Osteocyte (in vitro differentiated cells): ENCODE measurements at places on chromosomes 4 and X. TPM values are rescaled to one million over a fixed set of nuclear protein-coding genes. Genes with fewer than 3 reads are reported as not detected.

DNA sequence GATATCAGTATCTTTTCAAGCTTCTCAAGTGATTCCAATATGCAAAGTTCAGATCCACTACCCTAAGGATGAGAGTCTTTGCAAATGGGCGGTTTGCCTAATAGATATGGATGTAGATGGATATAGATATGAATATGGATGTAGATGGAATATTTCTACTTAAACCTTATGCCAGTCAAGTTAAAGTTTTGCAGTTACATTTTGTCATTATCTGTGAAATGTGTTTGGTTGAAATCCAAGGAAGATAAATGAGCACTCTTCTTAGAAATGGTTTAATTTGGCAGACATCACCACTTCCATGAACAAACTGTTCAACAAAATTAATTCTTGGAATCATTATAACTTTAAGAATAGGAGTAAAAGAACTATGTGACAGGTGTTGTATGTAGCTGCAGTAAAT lies 1066.6 kb downstream of the PCDH18 start:
- H3K4me3 ChIP-seq = no peak overlapping the region
- H3K36me3 ChIP-seq = no peaks in the 10 kb centered on the region

DNA sequence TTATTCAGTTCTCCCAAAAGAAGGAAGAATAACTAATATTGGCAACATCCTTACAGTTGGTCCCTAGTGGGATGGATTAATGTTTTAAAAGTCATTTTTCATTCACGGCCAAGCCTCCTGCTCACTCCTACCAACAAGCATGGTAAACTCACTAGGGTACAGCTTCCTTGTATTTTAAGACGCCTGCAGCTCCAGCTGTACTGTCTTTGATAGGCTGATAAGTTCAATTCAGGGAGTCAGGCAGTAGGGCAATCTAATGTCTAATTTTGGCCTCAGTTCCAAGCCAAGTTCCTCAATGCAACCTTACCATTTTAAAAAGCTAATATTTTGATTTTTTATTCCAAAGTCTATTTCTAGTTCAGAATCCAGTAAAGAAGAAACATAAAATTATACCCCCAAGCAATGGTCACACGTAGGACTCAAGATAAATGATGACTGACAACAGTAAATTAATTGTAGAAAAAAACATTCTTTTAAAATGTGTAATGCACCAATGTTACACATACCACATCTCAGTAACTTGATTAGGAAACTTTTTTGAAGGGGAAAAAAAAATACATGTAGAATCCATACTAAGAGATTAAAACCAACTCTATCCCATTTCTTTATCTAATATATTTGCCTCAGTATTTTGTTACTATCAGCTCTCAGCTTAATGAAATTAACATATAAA lies 9.3 kb downstream of the LCORL start:
- no peak for DNase-seq
- peaks cover 36% of the 10 kb centered on the region for H3K4me1 ChIP-seq
- no peaks in the 10 kb centered on the region for H3K36me3 ChIP-seq
- no peak overlapping the region for H3K4me3 ChIP-seq

DNA sequence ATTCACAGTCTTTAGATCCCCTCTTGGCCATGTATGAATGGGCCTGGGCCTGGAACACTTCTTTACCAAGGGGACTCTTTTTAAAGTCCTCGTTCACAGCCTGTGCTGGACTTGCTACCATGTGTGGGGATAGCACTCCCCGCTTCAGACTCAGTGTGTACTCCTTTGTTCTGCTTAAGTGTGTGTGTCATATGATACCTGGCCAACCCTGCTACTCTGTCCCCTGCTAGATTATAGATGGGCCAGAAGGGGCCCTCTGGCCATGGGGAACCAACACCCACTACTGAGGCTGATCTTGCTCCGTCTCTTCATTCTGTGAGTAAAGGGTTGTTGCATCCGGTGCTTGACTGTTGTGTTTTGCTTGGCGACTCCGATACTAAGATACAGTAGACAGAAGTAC lies 8.0 kb downstream of the CCDC110 start:
- no peaks in the 10 kb centered on the region for H3K36me3 ChIP-seq
- H3K27me3 ChIP-seq = peaks cover 8% of the 10 kb centered on the region
- no peak for DNase-seq
- H3K4me1 ChIP-seq = peaks cover 19% of the 10 kb centered on the region
- H3K27ac ChIP-seq = no peak overlapping the region

DNA sequence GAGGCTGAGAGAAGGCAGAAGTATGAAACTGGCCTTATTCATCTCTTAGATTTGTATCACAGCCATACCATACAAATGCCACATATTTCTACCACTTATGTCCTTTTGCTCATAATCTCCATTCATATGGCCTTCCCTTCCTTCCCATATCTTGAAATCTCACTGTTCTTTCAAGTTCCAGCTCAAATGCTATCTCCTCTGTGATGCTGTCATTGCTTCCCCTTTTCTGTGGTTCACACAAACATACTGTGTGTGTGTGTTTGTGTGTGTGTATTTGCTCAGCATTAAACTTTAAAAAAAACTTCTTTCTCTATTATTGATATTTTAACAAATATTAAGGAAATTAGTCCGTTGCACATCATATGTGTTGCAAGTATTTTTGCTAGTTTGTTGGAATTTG lies 26.7 kb downstream of the PHKA1 start:
- peaks cover 3% of the 10 kb centered on the region for H3K36me3 ChIP-seq
- no peak overlapping the region for H3K27ac ChIP-seq
- H3K4me1 ChIP-seq = no peaks in the 10 kb centered on the region
- no peak overlapping the region for H3K4me3 ChIP-seq
- H3K27me3 ChIP-seq = no peaks in the 10 kb centered on the region

DNA sequence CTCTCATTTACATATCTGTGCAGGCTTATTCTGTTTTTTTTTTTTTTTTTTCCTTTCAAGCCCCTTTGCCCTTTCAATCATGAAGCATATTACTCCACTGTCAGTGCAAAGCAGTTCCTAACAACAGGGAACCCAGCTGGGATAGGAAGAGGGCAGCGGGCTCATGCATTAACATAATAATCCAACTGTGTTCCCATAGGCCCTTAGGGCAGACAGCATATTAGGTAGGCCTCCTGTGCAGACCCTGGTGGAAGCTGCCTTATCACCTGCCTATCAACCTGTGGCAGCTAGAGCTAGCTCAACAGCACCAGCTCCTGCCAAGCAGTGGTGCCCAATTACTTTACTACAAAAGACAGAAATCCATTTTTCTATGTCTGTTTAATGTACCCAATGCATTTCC lies 49.3 kb downstream of the SLC10A7 start:
- no peaks in the 10 kb centered on the region for H3K27me3 ChIP-seq
- peaks cover 8% of the 10 kb centered on the region for H3K4me1 ChIP-seq
- no peak overlapping the region for H3K4me3 ChIP-seq
- DNase-seq = no peak

DNA sequence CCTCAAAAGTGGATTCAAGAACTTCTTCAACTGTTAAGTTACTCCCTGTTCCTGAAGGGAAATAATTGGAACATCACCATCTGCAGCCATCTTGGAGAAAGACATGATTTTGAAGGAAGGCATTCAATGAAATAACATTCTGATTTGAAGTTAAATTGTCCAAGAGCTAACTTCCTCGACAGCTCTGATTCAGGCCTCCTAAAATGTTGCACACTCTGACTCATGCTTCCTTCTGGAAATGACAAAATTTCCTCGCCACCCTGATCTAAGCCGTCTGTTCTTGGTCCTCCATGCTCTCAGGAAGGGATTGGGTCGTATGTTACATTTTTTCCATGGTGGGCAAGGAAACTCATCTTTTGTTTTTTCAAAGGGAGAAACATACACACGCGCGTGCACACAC lies 496.9 kb upstream of the DIPK2B start:
- H3K27me3 ChIP-seq = no peaks in the 10 kb centered on the region
- peaks cover 7% of the 10 kb centered on the region for H3K4me1 ChIP-seq
- no peaks in the 10 kb centered on the region for H3K36me3 ChIP-seq
- no peak for DNase-seq
- peak overlapping the region; percentile 70 for H3K27ac ChIP-seq
- no peak overlapping the region for H3K4me3 ChIP-seq

DNA sequence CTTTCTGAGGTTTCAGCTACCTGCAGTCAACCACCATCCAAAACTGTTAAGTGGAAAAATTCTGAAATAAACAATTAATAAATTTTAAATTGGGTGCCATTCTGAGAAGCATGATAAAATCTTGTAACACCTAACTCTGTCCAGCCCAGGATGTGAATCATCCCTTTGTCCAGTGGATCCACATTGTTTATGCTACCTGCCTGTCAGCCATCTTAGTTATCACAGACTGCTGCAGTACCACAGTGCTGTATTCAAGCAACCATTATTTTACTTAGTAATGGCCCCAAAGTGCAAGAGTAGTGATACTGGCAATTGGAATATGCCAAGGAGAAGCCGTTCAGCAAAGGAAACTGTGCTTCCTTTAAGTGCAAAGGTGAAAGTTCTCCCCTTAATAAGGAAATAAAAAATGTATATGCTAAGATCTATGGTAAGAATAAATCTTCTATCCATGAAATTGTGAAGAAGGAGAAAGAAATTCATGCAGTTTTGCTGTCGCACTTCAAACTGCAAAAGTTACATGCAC lies 20.6 kb downstream of the CAMK2D start:
- peaks cover 44% of the 10 kb centered on the region for H3K4me1 ChIP-seq
- H3K4me3 ChIP-seq = no peak overlapping the region
- no peaks in the 10 kb centered on the region for H3K27me3 ChIP-seq
- H3K27ac ChIP-seq = no peak overlapping the region

DNA sequence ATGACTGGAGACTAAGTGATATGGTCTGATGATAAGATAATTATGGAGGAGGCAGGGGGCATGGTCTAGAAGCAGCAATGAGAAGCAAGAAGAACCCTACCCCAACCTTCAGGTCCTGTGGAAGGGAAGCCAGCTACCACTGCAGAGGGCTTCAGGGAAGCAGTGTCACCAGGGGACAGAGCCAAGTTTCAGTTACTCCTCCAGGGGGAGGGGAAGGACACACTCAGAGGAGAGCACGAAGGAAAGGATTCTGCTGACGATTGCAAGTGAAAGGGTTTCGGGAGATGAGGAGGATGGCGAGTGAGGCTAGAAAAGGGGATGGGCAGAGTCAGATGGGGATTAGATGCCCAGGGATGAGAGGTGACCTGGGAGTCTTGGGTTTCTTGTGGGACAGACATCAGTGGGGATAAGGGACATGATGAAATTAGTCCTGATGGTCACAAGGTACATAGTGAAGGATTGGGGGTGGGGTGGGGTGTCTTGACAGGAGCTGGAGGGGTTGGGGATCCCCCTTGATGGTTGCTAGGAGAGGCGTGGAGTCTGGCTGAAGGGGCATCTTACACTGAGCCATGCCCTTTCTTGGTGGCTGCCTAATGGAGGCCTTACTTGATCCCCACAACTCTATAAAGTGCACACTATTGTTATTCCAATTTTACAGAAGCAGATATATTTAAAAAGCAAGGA lies 45.4 kb downstream of the TIGD4 start:
- no peaks in the 10 kb centered on the region for H3K36me3 ChIP-seq
- H3K27me3 ChIP-seq = peaks cover 20% of the 10 kb centered on the region
- H3K4me1 ChIP-seq = no peaks in the 10 kb centered on the region
- no peak overlapping the region for H3K27ac ChIP-seq
- DNase-seq = no peak

GRCh38 chrX:100316987-100317386 lies 93.1 kb downstream of the PCDH19 start:
- no peak overlapping the region for H3K27ac ChIP-seq
- H3K36me3 ChIP-seq = no peaks in the 10 kb centered on the region
- no peak overlapping the region for H3K4me3 ChIP-seq
- H3K27me3 ChIP-seq = no peaks in the 10 kb centered on the region

DNA sequence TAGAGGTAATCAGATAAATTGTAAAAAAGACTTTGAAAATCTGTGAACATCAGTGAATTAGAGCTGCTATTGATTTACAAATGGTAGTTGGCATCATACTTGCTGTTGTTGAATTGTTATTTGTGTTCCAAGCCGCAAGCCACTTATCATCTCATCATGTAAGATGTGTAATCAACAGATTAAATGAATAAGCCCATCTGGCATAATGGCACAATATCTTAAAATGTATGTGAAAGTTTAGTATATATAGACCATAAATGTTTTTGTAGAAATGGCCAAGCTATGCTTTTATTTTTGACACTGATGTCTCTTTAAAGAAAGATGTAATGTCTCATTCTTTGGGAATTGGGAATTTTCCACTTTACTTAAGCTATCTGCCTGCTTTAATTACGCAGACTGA lies 682.6 kb upstream of the GNPDA2 start:
- no peaks in the 10 kb centered on the region for H3K27me3 ChIP-seq
- no peak overlapping the region for H3K4me3 ChIP-seq
- H3K27ac ChIP-seq = no peak overlapping the region
- no peaks in the 10 kb centered on the region for H3K36me3 ChIP-seq

GRCh38 chrX:150573106-150573505 lies 4.7 kb downstream of the MTM1 start:
- no peaks in the 10 kb centered on the region for H3K36me3 ChIP-seq
- H3K4me3 ChIP-seq = no peak overlapping the region
- no peak for DNase-seq
- no peak overlapping the region for H3K27ac ChIP-seq
- H3K4me1 ChIP-seq = peaks cover 55% of the 10 kb centered on the region
- no peaks in the 10 kb centered on the region for H3K27me3 ChIP-seq

The SATL1 gene
- total RNA-seq = not detected in 2 replicates

The UGT2B15 gene
- total RNA-seq = not detected in 2 replicates

The VCX3B gene
- not detected in 2 replicates for total RNA-seq

The FAM133A gene
- total RNA-seq = 0.13 TPM in 2 replicates

The GAGE12D gene
- total RNA-seq = not detected in 2 replicates

The RAB9B gene
- 2.0 and 2.4 TPM in 2 replicates for total RNA-seq
